Left forelimb (tissue), 1 donor: ENCODE measurements at places on chromosomes 4 and X.

- DNase-seq = no peak
Measured at GRCh38 chr4:152033621-152034020, 272.8 kb upstream of the GATB start.

GRCh38 chrX:86066998-86067397 is 19.6 kb upstream of the CHM start:
- no peak for DNase-seq

GRCh38 chr4:24799544-24800324 is 4.4 kb downstream of the SOD3 start:
- DNase-seq = no peak

DNA sequence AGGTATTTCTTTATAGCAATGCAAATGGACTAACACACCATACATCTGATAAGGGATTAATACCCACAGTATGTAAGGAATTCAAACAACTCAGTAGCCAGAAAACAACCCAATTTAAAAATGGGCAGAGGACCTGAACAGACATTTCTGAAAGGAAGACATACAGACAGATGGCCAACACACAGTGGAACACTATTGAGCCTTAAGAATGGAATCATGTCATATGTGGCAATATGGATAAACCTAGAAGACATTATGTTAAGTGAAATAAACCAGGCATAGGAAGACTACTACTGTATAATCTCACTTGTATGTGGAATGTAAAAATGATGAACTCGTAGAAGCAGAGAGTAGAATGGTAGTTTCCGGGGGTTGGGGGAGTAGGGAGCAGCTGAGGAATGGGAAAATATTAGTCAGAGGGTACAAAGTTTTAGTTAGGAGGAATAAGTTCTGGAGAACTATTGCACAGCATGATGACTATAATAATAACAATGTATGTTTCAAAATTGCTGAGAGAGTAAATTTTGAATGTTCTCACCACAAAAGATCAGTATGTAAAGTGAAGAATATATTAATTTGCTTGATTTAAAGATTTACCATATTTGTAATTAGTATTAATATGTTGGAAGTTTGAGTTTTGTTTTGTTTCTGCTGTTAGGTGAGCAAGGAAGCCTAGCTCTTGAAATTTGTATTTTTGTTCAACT is 25.2 kb downstream of the WDR44 start:
- DNase-seq = no peak

GRCh38 chr4:124737619-124738018 is 25.1 kb upstream of the ANKRD50 start:
- DNase-seq = no peak

GRCh38 chr4:2827071-2827873 is 16.4 kb upstream of the ADD1 start:
- peak; percentile 41 for DNase-seq

DNA sequence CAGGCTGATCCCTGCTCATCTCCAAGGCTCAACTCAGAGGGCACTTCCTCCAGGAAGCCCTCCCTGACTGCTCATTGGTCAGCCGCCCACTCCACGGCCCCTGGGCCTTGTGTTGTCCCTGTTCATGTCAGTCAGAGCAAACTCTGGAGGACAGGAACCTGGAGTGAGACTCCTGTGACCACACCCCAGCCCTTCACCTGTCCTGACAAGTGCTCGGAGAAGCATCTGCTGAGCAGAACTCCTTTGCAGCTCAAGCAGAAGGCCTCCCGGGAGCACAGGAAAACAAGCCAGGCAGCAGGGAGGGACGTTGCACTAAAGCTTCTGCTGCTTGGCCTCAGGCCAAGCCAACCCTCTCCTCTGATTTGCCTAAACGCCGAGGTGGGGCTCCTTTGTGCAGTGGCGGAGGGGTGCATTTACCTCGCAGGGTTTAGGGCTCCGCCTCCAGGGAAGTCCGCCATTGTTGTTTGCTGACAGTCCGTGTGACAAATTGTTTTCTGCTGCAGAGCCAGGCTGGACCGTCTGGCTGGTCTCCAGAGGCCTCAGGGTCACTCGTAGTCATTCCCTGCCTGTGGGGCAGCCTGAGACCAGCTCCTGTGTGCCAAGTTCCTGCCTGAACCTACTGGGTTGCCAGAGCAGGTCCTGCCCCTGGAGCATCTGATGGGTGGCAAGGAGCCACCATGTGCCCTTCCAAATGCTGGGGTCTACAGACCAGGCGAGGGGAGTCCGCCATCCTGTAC is 61.8 kb downstream of the C4orf50 start:
- DNase-seq = peak; percentile 44

GRCh38 chr4:122364700-122365404 is 14.0 kb upstream of the ADAD1 start:
- no peak for DNase-seq

GRCh38 chrX:148501386-148502066 is 1.1 kb downstream of the AFF2 start:
- no peak for DNase-seq

- DNase-seq = no peak
Measured at GRCh38 chr4:41795796-41796385, 47.4 kb upstream of the PHOX2B start.

GRCh38 chr4:31995943-31996901 is 1276.1 kb downstream of the PCDH7 start:
- no peak for DNase-seq

GRCh38 chr4:178309890-178310289 is 867.7 kb upstream of the AGA start:
- no peak for DNase-seq

- no peak for DNase-seq
Measured at GRCh38 chr4:187478292-187479140, 517.1 kb upstream of the ZFP42 start.

GRCh38 chr4:145861336-145862318 is 77.0 kb downstream of the ZNF827 start:
- no peak for DNase-seq

GRCh38 chr4:97530676-97531075 is 612.6 kb downstream of the STPG2 start:
- no peak for DNase-seq

- DNase-seq = no peak
Measured at GRCh38 chr4:27129871-27130366, 269.3 kb downstream of the STIM2 start.

DNA sequence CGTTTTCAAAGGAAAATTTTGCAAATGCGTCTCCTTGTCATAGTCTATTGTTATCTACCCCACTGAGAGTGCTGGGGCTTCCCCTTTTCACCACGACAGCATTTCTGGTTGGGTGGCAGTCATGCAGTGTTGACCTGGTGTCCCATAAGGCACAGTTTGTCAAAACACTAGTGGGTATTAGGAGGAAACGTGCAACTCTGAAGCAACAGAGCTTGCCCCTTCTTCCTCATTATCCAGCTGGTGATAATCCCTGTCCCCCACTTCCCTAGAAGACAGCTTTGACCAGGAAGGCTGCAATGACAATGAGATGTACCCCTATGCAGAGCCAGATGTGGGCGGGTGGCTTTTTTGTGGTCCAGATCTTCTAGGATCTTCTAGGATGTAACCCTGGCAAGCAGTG is 1.8 kb downstream of the TBC1D1 start:
- no peak for DNase-seq

DNA sequence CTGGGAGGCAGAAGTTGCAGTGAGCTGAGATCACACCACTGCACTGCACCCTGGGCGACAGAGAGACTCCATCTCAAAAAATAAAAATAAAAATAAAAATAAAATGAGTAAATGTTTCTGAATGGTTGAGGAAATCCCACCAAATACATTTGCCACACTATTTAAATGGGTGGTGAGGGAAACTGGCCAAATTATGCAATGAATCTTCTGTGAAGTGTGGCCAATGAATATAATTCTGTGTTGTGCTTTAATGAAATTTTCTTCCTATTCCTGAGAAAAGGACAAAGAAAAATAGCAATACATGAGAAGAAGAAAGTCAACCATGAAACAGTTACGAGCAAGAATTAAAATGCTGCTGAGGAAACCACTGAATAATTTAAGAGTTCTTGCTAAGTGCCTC is 69.9 kb downstream of the CAMK2D start:
- DNase-seq = no peak

DNA sequence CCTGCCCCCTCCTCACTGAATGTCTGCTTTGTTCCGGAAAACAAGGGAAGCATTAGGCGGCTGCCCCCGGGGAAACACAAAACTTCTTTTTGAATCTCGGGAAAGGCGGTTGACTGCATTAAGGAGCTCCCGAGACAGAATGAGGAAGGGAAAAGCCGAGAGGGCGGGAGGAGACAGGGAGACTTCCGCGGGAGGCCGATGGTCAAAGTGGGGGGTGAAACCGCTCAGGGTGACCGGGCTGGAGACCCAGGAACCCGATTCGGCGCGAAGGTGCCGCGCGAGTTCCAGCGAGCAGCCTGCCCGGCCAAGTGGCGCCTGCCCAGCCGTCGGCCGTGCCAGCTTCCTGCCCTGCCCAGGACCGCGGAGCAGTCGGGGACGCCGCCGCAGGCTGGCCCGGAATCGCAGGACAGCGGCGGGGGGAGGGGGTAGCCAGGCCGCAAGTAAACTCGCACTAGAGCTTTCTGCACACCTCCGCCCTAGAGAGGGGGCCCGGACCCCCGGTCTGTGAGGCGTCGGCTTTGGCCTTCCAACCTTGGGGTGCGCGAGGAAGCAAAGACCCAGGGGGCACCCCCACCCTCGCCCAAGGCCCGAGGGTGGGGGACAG is 55.1 kb upstream of the BCOR start:
- DNase-seq = peak; percentile 72

DNA sequence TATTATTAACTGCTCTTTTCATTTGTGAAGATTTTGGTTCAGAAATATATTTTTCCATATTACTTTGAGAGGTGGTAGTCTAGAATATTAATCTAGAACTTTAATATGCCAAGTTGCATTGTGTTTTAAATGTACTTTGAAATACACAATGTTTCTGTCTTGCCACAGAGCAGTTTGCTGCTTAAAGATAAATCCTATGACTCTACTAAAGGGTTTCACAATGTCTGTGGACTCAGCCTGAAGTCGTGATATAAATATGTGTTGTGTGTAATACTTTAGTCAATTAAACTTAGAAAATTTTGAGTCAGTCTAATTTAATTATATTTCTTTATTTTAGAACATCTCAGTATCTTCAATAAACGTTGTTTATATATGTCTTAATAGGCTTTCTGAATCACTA is 1771.7 kb upstream of the PCDH7 start:
- no peak for DNase-seq

- DNase-seq = no peak
Measured at GRCh38 chr4:140706276-140706625, 49.9 kb downstream of the TBC1D9 start.

DNA sequence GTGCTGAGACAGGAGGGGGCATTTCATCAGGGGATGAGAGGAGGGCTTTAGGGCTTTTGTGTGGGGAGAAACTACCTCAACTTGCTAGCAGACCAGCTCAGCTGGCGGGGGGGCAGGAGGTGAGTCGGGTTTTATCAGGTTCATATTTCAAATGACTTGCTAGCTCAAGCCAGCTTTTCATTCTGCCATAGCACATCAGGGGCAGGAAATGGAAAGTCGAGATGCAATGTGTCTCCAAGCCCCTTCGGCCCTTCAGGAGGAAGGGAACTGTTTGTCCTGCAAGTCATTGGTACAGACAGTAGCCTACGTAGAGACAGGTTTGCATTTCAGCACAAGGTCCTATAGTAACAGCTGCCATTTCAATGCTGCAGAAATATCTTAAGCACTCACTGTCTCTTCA is 194.1 kb downstream of the PTTG2 start:
- no peak for DNase-seq

- DNase-seq = no peak
Measured at GRCh38 chr4:145618210-145618931, 814 bp upstream of the MMAA start.
